ENCODE measurements at places on chromosomes 6 and 20.

GRCh38 chr6:16471222-16471909 is 233.0 kb downstream of the GMPR start:
- DNase-seq = no peak

- no peak for DNase-seq
Measured at GRCh38 chr20:1798982-1799381, 96.2 kb upstream of the SIRPA start.

- no peak for DNase-seq
Measured at GRCh38 chr6:125157280-125157679, 3.7 kb downstream of the TPD52L1 start.

DNA sequence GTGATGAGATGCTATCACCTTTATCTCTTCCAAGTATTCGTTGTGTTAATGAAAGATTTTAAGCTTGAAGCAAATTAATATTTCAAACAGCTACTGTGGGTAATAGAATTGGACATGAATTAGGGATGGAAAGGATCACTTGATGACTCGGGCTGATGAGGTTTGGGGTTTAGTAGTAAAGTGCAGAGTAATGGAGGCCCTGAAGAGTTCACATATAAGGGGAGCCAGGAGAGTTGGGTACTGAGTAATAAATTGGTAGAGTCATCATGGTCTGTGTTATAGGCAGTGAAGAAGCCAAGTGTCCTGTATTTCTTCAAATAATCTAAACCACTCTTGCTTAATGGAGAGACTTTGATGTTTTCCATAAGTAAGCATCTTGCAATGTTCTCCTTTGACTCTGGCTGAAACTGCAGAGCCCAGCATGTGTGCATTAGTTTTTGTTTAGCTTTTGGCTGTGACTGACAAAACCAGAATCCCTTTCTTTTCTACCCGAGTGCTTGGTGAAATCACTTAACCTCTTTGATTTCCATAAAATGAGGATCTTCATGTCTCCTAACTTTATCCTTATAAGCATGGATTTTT is 57.6 kb downstream of the L3MBTL3 start:
- no peak for DNase-seq

DNA sequence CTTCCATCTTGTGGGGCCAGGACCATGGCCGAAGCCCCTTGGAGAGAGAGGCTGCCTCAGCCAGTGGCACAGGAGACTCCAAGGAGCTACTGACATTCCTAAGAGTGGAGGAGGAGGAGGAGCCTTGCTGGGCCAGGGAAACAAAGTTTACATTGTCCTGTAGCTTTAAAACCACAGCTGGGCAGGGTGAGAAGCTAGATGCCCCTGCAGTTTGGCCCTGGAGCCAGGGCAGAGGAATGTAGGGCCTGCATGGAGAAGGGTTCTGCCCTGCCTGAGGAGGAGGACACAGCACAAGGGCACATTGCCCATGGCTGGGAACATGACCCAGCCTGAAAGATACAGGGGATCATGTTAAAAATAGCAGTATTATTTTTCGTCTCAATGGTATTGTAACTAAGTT is 37.4 kb downstream of the PLCG1 start:
- DNase-seq = no peak

- no peak for DNase-seq
Measured at GRCh38 chr6:166614589-166614988, 12.5 kb downstream of the RPS6KA2 start.

DNA sequence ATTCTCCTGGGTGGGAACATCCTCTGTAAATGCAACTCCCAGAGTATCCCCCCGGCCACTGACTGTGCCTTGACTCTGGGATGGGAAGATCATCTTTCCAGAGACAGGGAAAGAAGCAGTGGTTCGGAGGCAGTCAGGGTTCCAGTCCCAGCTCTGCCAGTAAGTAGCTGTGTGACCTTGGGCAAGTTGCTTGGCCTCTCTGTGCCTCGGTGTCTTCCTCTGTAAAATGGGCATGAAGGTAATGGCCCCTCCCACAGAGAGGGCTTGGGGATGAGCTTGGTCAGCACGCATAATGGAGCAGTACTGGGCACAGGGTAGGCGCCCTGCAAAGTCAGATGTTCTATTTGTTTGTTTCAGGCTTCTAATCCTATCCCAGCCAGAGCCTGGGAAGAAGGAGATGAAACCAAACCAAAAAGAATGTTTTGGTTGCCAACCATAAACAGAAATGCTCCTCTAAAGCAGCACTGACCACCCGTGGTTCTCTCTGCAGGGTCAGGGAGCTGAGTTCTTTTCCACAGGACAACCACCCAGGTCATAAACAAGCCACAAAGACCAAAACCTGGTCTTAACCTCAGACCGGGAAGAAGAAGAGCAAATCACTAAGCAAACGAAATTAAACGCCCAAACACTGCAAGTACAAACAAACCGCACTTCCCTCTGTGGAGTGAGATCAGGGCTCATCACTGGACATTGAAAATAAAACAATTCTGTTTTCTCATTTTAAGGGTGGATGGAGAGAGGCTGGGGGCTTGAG is 381.0 kb upstream of the SULF2 start:
- DNase-seq = no peak

- no peak for DNase-seq
Measured at GRCh38 chr6:61901748-61902147, 384.3 kb downstream of the KHDRBS2 start.

All from cortex of kidney (tissue), 1 donor.